Stimulated activated CD4-positive, alpha-beta T cell treated with anti-CD3 and anti-CD28 coated beads, Interleukin-15, amount 100 ng/mL, for 48 hours (primary cell): ENCODE measurements at places on chromosomes 4 and X.

DNA sequence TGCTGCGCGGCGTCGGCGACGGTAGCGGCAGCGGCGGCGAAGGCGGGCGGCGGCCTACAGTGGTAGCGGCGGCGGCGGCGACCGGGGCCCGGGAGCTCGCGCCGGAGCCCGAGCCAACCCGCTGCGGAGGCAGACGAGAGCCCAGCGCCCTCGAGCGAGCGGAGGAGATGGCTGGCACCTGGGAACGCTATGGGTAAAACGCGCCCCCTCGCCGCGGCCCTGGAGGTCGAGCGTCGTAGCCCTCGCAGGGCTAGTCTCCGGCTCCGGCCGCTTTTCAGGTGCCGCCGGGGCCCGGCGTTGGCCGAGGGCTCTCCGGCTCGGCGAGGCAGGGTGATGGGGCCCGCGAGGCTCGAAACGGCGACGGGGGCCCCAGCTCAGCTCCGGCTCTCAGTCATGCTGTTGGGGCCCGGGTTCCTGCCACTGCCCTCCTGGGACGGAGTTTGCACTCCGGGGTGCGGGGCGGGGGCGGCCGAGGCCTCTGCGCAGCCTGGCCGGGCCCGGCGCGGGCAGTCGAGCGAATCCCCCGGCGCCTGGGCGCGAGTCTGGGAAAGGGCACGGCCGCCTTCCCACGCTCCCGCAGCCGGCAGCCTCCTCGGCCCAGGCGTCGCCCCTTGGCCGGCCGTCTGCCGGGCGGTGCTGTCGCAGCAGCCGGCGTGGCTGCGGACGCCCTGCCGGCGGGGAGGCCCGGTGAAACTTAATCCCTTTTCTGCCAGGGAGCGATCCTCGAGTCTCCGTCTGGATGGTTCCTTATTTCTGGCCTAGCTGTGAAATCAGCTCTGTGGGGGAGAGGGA lies 768 bp downstream of the MID2 start:
- DNase-seq, result no peak

GRCh38 chrX:79084923-79085322 lies 59.6 kb upstream of the GPR174 start:
- no peak for DNase-seq

GRCh38 chrX:152913910-152914309 lies 16.0 kb downstream of the ZNF185 start:
- DNase-seq, result no peak

GRCh38 chr4:163958751-163959150 lies 464.3 kb downstream of the TMA16 start:
- DNase-seq, result no peak

- DNase-seq, result no peak
These were observed 258.2 kb downstream of the PPP1R2C start for GRCh38 chrX:42519666-42520231.

GRCh38 chr4:153530284-153530999 lies 64.3 kb downstream of the TMEM131L start:
- DNase-seq, result no peak

DNA sequence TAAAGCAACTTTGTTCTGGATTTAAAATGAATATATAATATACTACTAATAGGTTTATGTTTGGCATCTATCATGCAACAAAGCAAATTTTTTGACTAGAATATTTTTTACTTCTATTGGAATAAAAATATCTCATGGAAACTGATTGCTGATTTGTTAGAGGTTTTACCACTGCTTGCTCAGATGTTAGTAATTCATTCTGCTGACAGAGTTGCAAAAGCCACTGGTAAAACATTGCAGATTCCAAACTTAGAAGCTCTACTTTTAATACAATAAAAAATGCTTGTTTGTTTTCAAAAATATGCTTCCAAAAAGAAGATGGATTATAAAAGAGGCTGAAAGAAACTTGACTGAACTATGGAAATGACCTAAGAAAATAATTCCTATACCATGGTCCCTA lies 795.2 kb downstream of the PCDH18 start:
- DNase-seq, result no peak
